ENCODE measurements at places on chromosomes 2 and 18.

GRCh38 chr2:162821176-162821575, 17.4 kb downstream of the KCNH7 start:
- DNase-seq: peak; percentile 74

- no peak for DNase-seq
These were observed 85.5 kb downstream of the HDAC4 start for GRCh38 chr2:239315308-239315707.

- DNase-seq: peak; percentile 29
These were observed 490.7 kb downstream of the NUP35 start for GRCh38 chr2:183614799-183615435.

- no peak for DNase-seq
These were observed 1.6 kb upstream of the STK17B start for GRCh38 chr2:196172951-196173350.

GRCh38 chr2:26072925-26073768, 39.3 kb downstream of the RAB10 start:
- DNase-seq: peak; percentile 44

DNA sequence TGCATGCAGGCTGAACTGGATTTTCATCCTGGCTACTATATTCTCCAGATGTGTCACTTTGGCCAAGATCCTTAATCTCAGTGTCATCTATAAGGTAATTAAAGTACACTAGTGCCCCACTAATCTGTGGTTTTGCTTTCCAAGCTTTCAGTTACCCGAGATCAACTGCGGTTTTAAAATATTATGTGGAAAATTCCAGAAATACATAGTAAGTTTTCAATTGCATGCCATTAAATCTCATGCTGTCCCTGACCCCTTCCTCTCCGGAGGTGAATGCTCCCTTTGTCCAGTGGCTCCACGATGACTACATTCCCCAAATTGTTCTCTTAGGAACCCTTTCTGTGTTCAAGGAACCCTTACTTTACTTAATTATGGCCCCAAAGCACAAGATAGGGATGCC, 5.3 kb upstream of the TYMS start:
- DNase-seq: no peak

GRCh38 chr2:161954103-161954502, 119.9 kb downstream of the DPP4 start:
- peak; percentile 3 for DNase-seq

GRCh38 chr2:85151026-85151425, 17.8 kb downstream of the TCF7L1 start:
- no peak for DNase-seq

DNA sequence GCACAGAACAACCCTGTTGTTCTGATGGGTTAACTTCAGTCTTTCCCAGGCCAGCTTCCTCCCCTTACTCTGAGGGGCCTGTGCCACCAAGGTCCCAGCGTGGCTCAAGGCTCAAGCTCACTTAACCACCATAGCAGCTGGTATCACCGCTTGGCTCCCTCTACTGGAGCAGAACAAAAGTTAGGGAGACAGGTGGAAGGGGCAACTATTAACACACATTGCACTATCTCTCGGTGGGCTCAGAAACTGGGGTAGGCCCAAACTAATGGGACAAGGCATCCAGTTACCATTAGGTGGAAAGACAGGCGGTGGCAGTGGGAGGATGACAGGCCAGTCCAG, 88.7 kb upstream of the ATL2 start:
- peak; percentile 42 for DNase-seq

- DNase-seq: peak; percentile 94
These were observed 928 bp upstream of the FOSL2 start for GRCh38 chr2:28391564-28392296.

DNA sequence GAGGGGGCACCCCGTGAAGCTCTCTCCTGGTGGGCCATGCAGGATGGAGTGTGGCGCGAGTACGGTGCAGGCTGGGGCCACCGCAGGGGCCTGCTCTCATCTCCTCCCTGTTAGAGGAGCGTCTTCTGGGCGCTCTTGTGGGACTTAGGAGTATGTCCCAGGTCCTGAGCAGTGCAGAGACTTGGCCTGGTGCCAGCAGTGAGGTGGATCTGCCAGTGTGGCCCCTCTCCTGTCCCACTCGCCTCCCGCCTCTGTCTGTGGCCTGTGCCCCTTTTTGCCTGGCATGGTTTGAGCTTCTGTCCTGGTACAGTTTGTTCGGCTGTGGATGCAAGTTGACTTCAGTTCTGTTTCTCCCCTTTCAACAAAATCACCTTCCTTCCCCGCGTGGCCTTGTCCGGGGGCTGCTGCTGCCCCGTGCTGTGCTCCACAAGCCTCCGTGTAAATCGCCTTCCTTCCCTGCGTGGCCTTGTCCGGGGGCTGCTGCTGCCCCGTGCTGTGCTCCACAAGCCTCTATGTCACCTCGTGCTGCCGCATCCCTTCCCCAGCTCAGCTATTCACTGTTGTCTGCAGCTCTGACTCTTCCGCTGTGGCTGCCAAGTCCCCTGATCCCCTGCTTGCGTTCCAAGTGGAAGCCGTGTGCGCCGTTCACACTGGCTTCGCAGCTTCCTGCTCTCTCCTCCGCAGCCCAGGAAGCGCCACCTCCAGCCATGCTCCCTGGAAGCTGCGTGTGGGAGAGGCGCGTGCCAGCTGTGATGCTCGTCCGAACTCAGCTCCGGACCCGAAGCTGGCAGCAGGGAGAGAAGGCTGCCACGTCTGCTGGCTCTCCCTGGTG, 13.7 kb downstream of the LDLRAD4 start:
- DNase-seq: no peak

- no peak for DNase-seq
These were observed at the start of gene GRP for GRCh38 chr18:59219672-59220163. Gene GRP, plus strand, starts transcription at chr18:59220158. Its CDS starts 108 bp downstream, at chr18:59220266.

DNA sequence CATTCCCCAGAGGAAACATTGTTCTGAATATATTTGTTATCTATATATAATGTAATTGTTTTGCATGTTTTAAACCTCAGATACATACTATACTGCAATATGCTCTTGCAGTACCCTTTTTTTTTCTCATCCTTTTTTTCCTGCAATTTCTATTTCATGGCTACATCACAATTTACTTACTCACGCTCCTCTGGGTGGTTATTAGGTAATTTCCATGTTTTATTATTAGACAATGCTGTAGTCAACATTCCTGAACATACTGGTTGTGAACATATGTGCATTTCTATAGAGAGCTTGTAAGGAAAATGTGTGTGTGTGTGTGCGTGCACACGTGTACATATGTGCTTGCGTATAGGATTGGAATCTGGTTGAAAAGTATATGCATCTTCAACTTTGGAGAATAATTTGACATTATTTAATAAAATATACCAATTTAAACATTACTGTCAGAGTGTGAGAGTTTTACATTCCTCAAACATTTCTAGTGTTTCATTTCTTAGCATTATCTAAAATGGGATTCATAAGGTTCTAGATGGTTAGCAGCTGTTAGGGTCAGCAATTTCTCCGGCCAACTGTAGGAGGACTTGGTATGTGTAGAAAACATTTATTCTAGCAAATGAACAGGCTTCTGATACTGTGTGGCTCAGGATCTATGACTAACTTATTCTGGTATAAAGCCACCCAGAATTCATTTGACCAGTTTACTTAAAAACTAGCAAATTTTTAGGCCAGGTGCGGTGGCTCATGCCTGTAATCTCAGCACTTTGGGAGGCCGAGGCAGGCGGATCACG, 22.4 kb downstream of the NCOA1 start:
- DNase-seq: no peak

GRCh38 chr18:21949326-21950015, 208.9 kb downstream of the MIB1 start:
- DNase-seq: no peak

DNA sequence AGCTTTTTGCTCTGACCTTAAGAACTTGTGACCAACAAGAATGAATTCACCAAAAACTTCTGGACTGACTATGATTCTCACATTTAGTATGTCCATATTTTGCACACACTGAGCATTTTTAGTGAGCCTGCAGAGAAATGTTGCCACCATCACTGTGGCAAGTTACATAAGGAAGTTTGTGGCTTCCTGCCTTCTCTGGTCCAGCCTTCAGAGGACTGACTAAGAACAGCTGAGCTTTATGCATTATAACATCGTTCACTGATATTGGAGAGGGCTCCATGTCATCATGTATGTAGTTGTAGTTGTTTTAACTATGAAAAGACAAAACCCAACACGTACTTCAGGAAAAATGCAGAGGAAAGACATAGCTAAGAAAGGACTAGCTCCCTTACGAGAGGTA, 218.0 kb upstream of the CRIM1 start:
- no peak for DNase-seq

All from astrocyte of the hippocampus (primary cell).